ENCODE measurements at places on chromosomes 5 and 9.
A peak's percentile ranks its signal among the peaks of the same experiment; 100 is the strongest.

DNA sequence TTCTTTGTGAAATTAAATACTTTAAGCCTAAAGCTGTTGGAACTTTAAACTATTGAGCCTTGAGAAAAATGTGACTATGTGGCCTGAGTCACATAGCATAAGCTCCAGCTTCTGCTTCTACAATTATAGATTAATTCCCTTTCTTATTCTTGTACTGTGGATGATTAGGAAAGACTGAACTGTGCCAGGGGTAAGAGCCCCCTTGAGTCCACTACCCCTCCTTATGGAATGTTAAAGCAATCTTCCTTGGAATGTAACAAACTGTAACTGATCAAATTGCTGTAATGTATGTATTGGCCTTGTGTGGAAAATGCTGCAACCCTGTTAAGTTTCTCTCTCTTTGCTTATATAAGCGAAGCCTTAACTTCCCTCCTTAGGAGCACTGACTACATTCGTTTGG lies 273.2 kb downstream of the FAM170A start:
- DNase-seq: no peak

GRCh38 chr9:114098021-114098935 lies 814 bp downstream of the KIF12 start:
- peak; percentile 88 for DNase-seq

GRCh38 chr5:91272858-91273257 lies 110.3 kb downstream of the ARRDC3 start:
- DNase-seq: no peak

- DNase-seq: no peak
Measured at GRCh38 chr5:10199692-10200091, 50.0 kb downstream of the ATPSCKMT start.

DNA sequence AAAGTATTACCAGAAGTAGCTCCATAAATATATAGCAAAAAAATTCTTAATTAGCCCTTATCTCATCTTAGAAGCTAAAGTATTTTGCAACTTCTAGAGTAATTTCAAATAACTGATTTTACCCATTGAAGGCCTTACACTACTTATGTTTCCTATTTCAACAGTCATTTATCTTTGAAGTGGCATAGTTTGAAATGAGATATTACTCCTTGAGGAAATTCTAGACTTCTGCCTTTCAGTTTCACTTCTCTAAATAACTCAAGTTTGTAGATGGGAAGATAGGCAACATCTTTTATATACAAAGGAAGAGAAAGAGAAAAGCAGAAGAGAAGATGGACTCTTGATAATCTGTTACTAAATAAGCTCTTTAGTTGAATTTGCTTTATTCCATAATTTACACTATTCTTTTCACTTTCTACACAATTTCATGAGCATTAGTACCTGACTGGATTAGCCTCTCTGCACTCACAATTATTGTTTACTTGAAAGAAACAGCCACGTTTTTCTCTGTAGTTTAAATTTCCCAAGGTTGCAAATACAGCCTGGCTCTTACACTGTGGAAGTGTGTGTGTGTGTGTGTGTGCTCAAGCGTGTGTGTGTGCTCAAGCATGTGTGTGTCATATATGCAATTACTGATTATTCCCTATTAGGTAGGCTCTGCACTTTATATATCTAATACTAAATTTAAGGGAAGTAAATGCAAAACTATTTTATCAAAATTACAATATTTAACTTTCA lies 60.6 kb upstream of the EMB start:
- no peak for DNase-seq

DNA sequence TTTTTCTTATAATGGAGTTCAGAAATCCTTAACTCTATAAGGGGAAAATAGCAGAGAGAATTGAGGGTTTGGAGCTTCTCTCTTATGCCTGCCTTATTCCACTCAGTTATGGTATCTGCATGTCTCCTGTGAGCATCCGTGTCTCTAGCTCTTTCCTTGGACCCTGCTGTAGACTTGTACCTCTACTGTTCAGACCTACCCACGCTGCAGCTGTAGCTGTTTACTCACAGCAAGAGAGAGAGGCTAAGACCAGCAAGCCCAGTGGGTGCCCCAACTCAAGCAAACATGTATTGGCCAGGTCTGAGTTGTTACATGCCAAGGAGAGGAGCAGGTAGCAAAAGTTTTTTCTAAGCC lies 7.1 kb upstream of the PCSK1 start:
- no peak for DNase-seq

DNA sequence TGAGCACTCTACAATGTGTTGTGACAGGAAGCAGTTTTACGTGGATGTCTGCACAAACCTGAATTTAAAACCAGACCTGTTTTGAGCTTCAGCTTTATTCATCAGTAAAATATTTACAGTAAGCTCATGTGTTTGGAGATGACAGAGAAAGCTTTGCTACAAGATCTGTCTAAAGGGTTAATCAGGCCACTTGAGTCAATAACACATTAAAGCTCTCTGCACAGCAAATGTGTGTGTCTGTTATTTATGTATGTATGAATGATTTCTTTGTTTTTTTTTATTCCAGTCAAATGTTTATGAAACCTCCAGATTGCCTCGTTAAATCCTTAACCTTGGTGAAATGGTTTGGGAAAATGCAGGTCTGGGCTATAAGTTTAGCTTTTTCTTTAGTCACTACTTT lies 77.3 kb upstream of the SREK1 start:
- no peak for DNase-seq

DNA sequence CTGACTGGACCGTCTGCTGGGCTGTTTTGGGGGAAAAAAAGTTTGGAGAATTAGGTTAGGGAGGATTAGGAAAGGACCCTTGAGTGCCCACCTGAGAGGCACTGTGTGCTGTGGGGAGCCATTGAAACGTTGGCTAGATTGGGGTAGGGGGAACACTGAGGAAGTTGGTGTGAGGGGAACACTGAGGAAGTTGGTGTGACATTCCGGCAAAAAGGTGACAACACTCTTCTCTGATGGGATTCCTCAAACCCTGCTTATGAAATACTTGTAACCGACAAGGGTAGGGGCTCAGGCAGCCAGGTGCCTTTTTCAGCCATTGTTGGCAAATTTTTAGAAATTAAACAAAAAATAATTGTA lies 1.0 kb downstream of the CYSTM1 start:
- DNase-seq: no peak

GRCh38 chr9:38018958-38019602 lies 49.9 kb downstream of the SHB start:
- DNase-seq: no peak

- no peak for DNase-seq
Measured at GRCh38 chr9:98967257-98967656, 23.6 kb downstream of the COL15A1 start.

DNA sequence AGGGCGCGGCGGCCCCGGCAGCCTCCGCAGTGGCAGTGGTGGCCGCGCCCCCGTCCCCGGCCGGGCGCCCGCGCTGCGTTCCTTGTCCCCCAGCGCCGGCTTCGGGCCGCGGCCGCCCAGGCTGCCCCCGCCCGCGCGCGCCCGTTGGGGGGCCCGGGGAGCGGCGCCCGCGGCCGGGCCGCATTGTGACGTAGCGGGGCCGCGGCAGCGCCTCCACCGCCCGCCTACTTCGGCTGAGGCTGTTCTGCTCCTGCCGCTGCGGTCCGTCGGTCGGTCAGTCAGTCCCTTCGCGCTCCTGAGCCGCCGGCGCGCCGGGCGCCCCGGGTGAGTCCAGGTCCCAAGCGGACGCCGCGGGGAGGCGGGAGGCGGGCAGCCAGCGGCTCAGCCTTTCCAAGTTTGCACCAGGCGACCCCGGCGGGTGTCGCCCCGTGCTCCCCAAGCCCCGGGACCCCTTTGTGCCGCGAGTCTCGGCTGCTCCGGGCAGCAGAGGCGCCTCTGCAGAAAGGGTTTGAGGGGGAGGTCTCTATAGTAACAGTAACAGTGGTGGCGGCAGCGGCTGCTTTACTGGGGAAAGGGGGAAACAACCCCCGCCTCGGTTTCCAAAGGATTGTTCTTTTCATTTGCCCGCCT lies at the start of gene SNCAIP:
TSS of gene SNCAIP (plus strand) at position 277 of the 630 bp plus-strand sequence. CDS start 78,898 bp downstream, outside the sequence.
- peak; percentile 31 for DNase-seq

DNA sequence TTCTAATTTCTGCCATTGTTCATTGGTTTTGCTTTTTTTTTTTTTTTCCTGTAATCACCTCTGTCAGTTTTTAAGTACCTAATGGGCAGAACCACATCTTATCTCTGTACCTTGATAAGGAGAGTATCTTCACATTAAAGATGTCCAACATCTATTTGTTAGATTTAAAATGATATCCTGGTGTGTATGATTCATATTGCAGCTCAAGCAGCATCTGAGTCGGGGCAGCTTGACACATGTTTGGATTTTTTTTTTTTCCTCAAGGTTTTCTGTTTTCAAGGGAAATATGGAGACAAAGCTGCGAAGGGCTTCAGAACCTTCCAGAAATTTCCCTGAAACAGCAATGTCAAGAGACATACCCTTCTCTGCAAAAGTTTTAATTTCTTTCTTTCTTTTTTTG lies 164.7 kb downstream of the DOCK2 start:
- no peak for DNase-seq
